Fibroblast of skin of back (primary cell): ENCODE measurements at places on chromosomes 7 and 10.
A peak's percentile ranks its signal among the peaks of the same experiment; 100 is the strongest.

GRCh38 chr10:87593702-87594101, 66.0 kb upstream of the PAPSS2 start:
- DNase-seq = no peak

- DNase-seq = peak; percentile 54
Measured at GRCh38 chr10:101779544-101780186, 3.6 kb downstream of the NPM3 start.

DNA sequence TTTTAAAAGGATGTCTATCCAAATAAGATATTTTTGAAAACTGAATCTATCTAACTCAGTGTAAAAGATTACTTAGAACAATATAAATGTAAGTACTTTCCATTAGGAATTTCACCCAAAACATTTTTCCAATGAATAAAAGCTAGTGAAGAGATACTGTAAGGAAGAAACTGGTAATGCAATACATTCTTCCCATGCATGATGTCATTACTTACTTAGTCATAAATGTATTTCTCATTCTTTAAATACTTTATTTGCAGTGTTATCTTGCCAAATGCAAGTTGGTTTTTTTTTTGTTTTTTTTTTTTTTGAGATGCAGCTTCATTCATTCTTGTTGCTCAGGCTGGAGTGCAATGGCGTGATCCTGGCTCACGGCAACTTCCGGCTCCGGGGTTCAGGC, 265.6 kb downstream of the PHF14 start:
- peak; percentile 82 for DNase-seq

DNA sequence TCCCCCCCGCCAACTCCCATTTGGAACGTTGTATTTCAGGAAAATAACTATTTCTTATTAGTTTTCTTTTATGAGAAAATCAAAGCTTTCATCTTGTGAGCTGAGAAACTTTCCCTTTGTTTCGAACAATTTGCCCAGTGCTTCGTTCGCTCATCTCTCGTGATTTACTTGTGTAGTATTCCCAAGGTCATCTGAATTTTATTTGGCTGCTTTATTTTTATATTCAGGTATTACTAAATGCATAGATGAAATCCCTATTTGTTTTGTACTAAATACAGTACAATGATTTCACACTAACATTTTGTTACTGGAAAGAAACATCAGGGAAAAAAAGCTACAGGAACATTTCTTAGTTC, 12.0 kb upstream of the EBLN1 start:
- no peak for DNase-seq

GRCh38 chr10:61452655-61453641, at the start of gene TMEM26:
Gene TMEM26, minus strand, starts transcription at chr10:61453381. Its CDS starts 300 bp downstream, at chr10:61453081.
- DNase-seq = peak; percentile 29

DNA sequence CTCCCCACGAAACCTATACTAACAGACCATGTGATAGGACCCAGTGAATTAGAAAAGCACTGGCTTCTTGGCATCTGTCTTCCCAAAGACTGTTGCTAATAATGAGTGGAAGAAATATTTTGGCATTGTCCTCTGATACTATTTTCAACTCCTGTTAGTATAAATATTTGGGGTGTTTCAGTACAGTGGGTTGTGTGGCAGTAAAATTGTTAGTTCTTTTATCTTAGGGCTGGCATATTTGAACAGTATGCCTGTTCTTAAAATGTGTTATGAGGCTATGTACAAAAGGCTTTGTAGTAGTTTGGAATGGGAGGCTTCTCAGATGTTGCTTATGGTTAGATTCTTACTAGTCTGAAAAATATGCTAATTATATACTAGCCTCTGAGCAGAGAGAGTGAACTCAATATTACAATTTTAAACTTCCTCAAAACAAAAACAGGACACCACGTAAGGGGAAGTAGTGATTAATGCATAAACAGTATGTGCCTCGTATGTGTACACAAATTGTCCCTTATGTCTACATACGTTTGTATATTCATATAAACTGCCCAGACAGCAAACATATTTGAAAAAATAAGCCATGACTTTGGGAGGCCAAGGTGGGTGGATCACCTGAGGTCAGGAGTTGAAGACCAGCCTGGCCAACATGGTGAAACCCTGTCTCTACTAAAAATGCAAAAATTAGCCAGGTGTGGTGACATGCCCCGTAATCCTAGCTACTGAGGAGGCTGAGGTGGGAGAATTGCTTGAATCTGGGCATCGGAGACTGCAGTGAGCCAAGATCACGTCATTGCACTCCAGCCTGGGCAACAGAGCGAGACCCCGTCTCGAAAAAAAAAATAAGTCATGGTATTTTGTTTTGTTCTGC, 115.4 kb downstream of the ARID5B start:
- DNase-seq = no peak

- no peak for DNase-seq
Measured at GRCh38 chr10:96758423-96758822, 38.1 kb upstream of the PIK3AP1 start.

DNA sequence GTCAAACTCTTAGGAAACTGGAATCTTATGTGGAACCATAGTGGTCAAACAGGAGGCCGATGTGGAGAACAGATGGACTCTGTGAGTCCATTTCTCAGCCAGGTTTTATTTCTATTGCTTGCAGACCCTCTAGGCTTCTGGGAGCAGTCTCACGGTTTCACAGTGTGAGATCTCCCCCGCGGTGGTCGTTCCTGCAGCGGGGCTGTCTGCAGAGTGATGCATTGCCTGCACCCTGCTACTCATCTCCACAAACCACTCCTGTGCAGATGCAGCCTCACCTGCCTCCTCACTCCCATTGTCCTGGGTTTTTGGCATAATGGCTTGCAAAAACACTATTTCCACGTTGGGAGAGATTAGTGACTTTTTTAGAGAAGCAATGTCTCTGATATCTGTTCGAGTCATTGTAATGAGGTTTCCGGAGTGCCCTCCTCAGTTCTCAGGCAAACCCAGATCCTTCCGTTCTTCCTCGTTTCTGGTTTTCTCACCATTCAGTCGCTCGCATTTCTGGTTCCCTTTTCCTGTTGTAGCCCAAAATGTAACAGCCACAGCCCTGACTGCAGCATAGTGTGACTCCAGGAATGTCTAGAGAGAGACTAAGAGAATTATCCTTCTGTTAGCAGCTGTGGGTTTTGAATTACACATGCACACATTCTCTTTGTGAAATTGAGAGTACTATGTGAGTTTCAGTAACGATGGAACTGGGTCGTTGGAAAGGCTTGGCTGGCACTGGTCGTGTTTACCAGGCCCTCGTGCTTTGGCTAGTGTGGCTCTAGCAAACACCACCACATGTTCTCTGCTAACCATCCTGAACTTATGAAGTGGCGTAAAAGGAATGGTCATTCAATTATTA, 30.2 kb downstream of the ACADSB start:
- DNase-seq = no peak

DNA sequence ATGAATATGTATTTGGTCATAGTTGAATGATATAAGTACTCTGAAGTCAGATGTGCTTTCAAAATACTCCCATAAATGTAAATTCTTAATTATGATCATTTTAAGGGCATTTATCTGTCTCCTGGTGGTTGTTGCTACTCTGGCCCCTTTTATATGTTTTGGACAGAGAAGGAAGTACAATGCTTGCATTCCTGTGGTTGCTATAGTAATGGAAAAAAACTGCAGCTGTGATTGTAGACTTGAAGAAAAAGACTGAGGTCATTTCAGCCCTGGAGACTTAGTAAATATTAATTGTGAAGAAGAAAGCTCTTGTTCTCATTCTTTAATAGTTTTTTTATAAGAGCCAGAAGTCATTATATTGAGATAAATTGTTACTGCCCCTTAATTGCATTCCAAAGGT, 70.2 kb upstream of the FERD3L start:
- DNase-seq = peak; percentile 87

DNA sequence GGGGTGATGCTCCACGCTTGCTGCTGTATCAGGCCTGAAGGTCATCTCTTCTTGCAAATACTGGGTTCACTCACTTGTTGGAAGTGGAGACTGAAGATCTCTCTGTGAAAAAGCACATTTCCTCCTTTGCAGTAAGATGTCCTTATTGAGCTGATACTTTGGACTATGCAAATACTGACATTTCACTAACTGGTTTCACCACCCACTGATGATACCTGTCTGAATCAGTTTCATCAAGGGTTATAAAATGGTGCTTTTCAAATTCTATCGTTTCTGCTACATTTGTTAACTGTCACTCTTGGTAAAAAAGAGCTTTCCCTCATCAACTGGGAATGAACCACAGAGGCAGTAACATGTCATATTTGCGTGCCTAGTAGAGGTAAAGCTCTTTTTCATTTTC, 35.5 kb downstream of the RAB19 start:
- no peak for DNase-seq

- DNase-seq = no peak
Measured at GRCh38 chr7:2120841-2121830, 111.6 kb downstream of the MAD1L1 start.

- peak; percentile 47 for DNase-seq
Measured at GRCh38 chr7:84336303-84336702, 141.7 kb upstream of the SEMA3A start.

GRCh38 chr10:1163204-1163660, 107.0 kb downstream of the WDR37 start:
- no peak for DNase-seq

DNA sequence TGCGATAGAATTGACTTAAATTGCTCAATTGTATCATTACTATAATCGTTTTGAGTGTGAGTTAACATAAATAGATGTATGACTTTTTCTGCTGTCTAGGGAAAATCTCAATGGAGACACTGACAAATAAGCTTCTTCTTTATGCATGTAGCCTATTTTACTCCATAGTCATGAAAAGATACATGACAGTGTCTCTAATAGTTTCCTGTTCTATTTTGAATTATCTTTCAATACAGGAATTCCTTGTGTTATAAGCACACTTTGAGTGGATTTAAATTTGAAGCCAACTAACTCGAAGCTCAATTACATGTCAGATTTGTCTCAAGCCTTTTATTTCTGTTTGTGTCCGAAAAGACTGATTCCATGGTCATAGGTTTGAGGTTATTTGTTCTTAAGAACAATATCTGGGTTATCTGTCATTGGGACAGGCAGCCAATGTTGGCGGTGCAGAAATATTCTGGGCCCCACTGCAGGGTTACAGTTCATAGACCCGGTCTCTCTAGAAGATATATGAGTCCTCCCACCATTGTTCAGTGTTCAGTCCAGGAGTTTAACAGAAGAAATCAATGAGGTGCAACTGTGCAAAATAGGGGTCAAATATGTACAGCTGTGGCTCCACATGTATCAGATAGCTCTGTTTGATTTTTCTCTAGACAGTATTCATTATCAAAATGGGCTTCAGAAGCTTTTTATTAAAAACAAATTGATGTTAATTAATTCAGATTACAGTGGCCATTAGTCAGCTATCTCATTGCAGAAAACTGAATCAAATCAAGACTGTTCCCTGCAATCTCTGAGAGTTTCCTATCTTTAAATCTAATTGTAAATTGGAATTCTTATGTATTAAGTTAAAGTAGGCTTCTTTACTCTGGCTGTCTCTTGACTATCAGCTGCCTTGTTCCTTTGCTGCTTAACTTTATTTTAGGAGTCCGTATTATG, 1238.8 kb downstream of the NXPH1 start:
- DNase-seq = no peak

DNA sequence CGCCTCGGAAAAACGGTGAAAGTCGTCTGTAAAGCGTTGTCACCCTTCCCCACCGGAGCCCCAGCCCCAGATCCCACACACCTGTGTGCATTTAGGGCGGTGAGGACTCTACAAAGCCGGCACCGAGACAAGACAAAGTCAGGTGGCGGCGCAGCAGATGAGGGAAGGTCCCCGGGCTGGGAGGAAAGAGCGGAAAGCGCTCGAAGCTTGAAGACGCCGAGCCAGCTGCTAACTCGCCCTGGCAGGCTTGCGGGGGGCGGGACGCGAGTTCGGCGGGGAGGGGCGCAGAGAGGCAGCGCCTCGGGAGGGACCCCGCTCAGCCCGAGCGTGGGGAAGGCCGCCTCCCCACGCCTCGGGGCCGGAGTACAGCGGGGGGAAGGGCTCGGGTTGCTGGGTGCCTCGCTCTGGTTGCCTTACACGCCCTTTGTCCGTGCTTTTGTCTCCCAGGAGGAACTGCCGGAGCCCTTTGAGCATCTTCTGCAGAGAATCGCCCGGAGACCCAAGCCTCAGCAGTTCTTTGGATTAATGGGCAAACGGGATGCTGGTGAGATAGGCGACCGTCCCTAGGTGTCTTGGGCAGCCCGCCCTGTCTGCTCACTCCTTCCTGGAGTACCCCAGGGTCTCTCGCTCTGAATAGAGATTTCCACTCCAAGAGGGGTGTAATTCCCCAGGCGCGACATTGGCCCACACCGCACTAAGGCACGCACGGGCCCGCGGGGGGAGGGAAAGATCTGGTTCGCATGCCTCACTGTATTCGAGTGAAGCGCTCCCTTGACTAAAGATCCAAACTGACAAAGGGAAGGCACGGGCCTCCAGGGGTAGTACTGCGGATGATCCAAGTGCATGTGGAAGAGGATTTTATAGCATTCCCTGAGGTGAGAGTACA, 1.6 kb downstream of the TAC1 start:
- DNase-seq = no peak

GRCh38 chr7:78350391-78350790, 551.8 kb downstream of the PHTF2 start:
- no peak for DNase-seq

DNA sequence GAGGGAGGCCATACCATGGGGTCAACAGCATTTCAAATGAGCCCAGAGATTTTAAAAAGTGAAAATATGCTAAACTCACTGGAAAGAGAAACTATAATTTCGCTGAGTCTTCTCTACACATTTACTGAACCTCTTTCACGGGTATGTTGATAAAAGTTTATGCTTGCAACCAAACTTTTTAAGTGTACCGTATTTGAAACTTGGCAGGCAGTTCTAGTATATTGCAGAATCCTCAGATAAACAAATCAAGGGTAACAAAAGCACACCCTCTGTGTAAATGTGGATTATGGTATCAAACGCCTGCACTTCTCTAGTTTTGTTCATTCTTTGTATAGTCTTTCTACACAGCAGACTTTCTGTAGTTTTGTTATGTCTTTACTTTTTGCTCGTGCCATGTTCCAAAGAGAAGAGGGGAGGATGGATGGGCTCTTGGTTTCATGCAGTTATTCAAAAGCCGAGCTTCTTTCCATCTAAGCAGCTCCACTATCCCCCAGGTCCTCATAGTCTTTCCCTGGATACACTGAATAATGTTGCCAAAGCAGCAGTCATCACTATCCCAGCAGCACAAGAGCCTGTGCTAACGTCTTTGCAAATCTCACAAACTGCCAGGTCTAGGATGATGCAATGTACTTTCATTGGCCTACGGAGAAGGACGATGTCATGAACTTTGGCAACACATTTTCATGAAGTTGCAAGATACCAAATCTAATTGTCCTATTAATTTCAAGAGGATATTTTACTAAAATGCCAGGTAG, 131.2 kb downstream of the MPP7 start:
- no peak for DNase-seq

GRCh38 chr7:64774204-64774842, 19.9 kb upstream of the ZNF138 start:
- DNase-seq = no peak

DNA sequence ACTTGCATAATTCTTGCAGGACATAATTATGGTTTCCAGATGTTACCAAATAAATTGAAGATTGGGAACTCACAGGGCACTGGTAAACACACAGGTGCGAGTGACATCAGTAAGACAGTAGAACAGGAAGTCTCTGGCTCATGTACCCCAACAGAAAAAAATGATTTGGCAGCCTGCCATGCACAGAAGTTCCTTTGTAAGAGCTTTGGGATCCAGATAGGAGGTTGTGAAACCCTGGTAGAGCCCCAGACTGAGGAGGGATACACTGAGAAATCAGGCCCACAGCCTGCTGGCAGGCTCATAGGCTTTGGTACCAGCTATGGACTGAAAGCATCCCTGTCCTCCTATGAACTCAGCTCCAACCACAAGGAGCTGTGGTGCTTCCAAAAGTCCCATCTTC, 118.0 kb downstream of the COBL start:
- DNase-seq = no peak

- no peak for DNase-seq
Measured at GRCh38 chr7:81926-82756, 110.2 kb upstream of the FAM20C start.
